COR-L47 (cell line): ENCODE measurements at places on chromosomes 5 and 9.

GRCh38 chr9:75607521-75607920 lies 283.0 kb upstream of the PCSK5 start:
- DNase-seq, result no peak

- DNase-seq, result no peak
Observed at GRCh38 chr9:114757984-114758383, 47.9 kb downstream of the TNFSF15 start.

- no peak for DNase-seq
Observed at GRCh38 chr5:173808079-173808808, 79.9 kb upstream of the CPEB4 start.

DNA sequence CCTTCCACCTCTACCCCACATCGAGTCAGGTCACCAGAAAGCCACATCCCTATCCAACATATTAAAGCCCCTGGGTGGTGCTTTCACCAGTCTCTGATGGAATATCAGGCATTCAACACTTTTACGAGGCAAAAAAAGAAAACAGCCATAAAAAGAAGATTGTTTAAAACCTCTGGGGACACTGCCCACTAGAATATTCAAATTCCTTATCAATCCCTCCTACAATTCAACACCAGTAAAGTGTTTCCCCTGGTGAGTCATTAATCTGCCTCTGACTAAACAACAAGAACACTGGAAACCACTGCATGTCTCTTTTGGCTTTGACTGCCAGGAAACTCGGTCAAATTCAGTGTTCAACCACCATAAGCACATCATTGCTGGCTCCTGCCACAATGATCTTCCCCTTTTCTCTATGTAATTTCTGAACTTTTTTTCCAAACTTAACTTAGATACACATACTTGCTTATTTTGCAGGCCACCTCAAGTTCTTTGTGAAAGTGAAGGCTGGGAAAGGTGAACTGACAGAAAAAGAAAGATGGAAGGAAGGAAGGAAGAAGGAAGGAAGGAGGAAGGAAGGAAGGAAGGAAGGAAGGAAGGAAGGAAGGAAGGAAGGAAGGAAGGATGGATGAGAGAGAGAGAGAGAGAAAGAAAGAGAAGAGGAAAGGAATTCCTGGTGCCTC lies 105.3 kb downstream of the PAX5 start:
- DNase-seq, result no peak

DNA sequence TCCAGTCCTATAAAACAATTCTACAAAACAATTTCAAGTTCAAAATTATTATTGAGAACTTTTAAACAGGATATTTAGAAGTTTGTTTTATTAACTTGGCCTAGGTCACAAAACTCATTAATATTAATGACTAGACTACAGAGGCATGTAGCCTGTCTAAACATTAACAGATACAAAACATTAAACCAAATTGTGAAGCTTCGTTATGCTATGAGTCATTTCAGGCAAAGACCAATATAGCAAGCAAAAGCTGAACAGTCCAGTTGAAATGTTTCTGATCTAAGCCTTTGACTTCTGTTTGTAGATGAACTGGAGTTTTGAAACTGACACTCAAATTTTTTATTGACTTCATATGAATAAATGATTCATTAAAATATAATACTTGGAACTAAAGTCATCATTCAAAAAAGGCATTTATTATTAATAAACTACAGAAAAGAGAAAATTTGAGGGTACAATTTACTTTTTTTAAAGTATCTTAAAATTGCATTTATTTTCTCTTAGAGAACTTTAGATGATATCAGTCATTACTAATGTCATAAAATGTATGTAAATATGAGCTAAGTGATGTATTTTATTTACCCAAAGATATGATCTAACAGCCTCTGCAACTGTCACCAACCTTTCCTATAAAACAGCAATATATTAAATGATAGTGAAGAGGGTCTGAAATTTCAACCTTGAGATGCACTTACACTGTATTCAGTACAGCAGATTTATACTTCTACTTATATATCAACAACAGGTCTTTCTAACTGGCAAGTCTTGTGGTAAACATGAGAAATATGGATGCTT lies 188.8 kb downstream of the COMMD10 start:
- DNase-seq, result no peak

DNA sequence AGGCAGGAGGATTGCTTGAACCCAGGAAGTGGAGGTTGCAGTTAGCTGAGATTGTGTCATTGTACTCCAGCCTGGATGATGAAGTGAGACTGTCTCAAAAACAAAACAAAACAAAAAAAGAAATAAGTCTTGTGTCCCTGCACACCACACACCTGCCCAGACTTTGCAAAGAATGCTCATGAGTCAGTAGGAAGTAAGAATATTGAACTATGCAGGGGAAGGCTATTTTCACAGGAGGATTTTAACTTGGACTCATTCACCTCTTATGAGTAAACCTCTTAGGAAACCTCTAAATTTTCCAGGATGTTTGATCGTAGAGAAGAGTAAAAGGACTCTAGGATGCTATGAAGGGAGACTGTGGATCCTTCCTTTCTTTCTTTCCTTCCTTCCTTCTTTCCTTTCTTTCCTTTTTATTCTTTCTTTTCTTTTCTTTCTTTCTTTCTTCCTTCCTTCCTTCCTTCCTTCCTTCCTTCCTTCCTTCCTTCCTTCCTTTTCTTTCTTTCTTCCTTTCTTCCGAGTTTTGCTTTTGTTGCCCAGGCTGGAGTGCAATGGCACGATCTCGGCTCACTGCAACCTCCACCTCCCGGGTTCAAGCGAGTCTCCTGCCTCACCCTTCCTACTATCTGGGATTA lies 96.7 kb upstream of the CLINT1 start:
- no peak for DNase-seq

DNA sequence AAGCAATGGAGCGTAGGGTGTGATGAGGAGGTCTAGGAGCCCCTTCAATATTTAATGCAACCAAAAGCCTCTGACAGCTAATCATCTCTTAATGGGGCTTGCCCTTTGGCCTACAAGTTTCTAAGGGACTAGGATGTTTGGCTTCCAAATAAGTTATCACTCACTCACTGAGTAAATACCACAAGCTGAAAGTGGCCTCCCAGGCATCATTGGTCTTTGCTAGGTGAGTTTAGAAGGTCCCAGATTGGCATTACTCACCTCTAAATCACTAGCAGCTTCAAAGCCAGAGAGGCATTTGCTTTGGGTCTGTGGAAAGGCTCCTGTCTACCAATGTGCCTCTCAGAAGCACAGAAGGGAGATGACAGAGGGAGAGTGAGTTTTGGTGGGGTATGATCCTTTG lies 344.2 kb downstream of the NTRK2 start:
- no peak for DNase-seq

DNA sequence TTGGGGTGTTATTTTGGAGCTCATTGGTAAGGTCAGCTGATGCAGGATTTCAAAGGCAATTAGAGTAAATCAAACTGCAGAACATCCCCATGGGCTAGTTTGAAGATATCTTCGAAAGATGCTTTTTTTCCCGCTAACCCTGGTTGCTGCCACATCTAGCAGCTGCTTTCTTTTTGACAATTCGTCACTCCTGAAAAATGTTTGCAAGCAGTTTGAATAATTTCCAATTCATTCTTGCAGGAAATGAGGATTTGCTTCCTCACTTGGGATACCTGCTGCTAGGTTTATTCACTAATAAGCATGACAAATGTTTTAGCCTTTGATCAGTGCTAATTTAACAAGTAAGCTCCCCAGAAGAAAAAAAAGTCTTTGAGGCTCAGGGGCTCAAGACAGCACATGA lies 649.6 kb upstream of the RORB start:
- DNase-seq, result no peak
